ENCODE measurements at places on chromosomes 13 and 19. TPM values are rescaled to one million over a fixed set of nuclear protein-coding genes. Genes with fewer than 3 reads are reported as not detected.
A peak's percentile ranks its signal among the peaks of the same experiment; 100 is the strongest.

GRCh38 chr13:50452028-50452427, 391.5 kb downstream of the DLEU7 start:
- no peak for DNase-seq

- DNase-seq, result no peak
Measured at GRCh38 chr13:106521095-106521799, 14.2 kb downstream of the EFNB2 start.

DNA sequence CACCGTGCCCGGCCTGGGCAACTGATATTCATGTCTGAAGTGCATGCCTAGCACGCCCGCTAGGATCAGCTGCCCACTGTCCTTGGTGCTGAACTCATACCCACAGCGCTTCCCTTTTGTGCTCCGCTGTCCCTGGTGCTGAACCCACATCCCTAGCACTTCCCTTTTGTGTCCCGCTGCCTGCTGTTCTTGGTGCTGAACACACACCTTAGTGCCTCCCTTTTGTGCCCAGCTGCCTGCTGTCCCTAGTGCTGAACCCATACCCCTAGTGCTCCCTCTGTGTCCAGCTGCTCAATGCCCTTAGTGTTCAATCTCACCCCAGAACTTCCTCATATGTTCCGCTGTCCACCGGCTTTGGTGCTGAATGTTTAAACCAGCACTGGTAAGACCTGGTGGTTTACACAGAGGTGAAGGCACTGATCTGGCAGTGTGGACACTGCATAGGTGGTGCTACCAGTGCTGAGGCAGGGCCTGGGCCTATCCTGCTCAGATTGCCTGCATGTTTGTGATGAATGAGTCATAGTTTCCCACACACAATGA, 26.3 kb upstream of the SIGLEC11 start:
- DNase-seq, result peak; percentile 92

DNA sequence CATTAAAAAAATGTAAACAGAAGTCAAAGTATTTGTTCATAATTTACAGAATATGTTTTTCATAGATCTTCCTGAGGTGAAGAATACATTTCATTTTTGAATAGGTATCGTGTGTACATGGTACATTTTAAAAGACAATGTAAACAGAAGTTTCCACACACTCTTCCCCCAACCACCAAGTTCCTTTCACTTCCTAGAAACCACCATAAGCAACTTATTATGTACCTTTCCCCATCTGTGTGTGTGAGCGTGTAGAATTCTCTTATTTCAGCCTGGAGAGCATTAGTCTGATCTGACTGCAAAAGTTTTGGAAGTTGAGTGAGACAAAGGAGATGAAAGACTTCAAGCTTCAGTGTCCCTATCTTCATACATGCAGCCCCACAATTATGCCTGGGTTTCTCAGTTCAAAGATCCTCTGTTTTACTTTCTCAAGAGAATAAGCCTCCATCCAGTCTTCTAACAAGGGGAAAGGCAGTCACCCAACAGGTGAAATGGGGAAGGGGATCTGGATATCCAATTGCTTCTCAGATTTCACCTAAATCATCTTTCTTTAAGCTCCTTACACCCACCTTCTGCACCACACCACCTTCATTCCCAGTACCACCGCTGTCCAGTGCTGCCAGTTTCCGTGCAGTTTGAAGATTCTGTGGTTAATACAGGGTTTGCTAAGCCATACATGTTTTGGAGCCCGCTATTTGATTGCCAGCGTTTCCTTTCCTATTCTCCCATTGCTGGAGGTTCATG, 2.1 kb downstream of the TEX30 start:
- DNase-seq, result no peak

DNA sequence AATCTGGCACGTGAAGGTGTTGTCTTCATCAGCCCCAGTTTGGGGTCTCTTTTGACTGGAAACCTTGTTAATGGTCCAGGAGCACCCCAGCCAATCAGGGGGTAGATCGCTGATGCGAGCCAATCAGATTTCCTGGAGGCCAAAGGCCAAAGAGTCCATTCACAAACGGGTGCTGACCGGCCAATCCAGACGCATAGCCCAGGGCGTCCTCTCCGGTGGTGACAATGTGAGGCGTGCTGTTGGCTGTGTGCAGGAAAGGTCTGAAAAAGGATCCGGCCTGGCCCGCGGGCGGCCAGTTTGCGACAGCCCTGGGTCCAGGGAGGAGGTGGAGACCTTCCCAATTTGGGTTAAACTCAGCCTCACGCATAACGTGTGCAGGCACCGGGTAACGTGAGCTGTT, 3.1 kb downstream of the MAST3 start:
- no peak for DNase-seq

DNA sequence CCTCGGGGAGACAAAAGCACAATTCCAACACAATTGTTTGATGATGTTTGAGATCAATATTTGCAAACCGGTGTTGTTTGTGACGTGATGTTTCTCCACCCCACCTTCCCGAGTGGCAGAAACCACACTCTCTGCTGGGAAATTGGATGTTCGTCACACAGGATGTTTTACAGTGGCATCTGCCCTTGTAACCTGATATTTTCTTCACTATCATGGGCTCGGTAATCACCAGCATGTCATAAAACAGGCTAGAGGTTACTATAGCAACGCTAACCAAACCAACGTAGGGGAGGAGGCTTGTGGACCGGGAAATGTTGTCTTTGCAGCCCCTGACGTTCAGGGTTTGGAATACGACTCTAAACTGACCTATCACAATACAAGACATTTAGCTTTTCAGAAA, 454.5 kb downstream of the IRS2 start:
- DNase-seq, result no peak

DNA sequence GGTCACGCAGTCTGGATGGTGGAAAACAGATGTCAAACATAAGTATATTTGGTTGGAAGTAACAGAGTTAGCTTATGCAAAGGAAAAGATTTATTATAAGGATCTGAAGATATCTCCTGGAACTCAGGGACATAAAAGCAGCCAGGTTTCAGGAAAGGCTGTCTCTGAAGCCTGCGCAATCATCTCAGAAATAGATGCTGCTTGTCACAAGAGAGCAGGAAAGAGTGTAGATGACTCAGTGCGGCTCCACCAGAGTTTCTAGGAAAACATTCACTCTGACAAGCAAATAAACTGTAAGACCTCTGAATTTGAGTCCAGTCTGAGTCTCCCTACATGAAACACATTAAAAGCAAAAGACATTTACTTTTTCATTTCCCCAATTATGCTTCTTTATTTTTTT, 220.4 kb upstream of the HTR2A start:
- DNase-seq, result peak; percentile 27

DNA sequence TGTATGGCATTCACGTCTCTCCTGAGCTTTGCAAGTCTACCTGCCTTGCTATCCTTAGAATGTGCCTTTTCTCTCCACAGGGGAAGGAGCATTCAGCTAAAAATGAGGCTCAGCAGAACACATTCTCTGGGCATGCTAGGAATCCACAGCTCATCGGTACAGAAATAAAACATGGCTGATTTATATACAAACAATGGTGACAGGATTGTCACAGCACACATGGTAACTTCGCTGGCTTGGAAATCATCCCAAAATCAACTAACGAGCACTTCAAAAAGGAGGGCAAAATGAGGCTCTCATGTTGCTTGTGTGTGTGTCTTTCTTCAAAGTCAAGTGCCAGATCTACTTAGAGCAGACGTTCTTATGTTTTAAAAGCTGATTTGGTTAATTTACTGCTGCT, 373.0 kb downstream of the FGF14 start:
- no peak for DNase-seq

- no peak for DNase-seq
Measured at GRCh38 chr13:79211377-79211776, 194.7 kb downstream of the RBM26 start.

GRCh38 chr19:11767633-11768133, 883 bp downstream of the ZNF441 start:
- DNase-seq, result peak; percentile 71

- DNase-seq, result peak; percentile 76
Measured at GRCh38 chr13:43730642-43731041, 56.1 kb downstream of the ENOX1 start.

DNA sequence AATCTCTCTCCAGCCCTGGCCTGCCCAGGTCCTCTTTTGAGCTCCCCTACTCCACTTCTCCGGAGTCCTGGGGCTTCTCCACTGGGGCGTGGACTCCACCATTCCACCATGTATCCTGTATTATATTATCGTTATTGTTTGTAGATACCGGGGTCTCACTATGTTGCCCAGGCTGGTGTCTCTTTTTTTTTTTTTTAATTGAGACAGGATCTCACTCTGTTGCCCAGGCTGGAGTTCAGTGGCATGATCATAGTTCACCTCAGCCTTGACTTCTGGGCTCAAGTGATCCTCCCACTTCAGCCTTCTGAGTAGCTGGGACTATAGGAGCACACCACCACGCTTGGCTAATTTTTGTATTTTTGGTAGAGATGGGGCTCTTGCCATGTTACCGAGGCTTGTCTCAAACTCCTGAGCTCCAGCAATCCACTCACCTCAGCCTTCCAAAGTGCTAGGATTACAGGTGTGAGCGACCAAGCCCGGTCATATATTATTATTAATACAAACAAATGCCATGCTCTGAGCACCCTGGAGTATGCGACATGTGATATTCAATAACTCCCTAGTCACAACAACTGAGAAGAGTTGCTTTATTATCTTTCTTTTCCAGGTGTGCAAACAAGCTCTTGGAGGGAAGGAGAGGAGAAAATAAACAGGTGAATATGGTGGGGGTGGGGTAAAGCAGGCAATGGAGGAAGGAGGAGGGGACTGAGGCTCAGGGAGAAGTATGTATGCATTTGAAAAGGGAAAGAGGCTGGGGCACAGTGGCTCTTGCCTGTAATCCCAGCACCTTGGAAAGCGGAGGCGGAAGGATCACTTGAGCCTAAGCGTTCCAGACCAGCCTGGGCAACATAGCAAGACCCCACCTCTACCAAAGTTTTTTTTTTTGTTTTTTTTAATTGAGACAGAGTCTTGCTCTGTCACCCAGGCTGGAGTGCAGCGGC, 2.8 kb upstream of the CERS4 start:
- no peak for DNase-seq

- DNase-seq, result no peak
Measured at GRCh38 chr19:5086725-5087439, 118.0 kb downstream of the KDM4B start.

GRCh38 chr13:61247149-61247936, 168.3 kb downstream of the PCDH20 start:
- DNase-seq, result no peak

DNA sequence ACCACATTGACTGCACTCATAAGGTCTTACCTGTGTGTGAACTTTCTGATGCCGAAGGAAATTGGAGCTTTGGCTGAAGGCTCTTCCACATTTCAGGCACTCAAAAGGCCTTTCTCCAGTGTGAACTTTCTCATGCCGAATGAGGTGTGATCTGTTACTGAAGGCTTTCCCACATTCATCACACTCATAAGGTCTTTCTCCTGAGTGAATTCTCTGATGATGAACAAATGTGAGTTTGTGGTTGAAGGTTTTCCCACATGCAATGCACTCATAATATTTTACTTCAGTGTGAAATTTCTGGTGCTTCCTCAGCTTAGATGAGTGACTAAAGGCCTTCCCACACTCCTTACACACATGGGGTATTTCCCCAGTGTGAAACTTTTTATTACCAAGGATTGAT, 5.7 kb downstream of the ZNF132 start:
- DNase-seq, result no peak

DNA sequence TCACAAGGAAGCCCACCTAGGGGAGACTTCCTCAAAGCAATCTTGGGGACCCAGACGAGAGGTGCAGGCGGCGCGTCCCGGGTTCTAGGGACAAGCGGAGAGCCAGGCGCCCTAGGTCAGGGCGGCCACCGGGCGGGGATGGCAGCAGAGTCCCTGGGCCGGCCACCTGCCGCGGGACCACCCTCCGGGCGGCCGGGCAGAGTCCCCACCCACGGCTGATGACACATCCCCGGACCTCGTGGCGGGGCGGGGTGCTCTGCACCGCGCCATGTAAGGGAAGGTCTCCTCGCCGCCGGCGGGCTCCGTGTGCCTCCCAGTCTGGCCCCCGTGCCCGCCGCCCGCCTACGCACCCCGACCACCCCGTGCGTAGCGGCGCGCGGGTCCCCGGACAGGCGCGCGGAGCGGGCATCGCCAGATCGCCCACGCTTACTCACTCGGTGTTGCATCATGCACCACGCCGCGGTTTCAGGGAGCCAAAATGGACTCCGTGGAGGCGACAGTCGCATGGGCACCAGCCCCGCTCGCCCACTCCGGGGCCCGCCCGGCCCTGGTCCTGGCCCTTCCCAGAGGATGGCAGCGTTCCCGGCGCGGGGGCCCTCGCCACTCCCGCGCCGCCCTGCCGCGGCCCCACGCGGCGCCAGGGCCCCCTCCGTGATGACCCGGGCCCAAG, 643 bp downstream of the SLC7A1 start:
- peak; percentile 80 for DNase-seq

DNA sequence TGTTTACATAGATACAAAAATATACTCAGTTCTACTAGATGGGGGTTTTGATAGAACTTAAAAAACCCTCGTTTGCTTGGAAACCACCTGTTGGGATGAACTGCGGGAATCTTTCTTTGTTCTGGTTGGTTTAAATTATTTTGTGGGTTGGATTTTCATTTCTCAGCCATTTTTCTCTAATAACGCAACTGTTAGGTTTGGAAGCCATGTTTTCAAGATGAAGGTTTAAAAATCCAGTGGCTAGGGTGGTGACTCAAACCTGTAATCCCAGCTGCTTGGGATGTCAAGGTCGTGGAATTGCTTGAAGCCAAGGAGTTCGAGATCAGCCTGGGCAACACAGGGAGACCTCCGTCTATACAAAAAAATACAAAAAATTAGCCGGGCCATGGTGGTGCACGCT, 1.6 kb downstream of the URI1 start:
- no peak for DNase-seq

GRCh38 chr19:54199401-54199800, 1.3 kb upstream of the RPS9 start:
- DNase-seq, result no peak

GRCh38 chr13:99271249-99271648, 13.1 kb upstream of the GPR18 start:
- DNase-seq, result no peak

DNA sequence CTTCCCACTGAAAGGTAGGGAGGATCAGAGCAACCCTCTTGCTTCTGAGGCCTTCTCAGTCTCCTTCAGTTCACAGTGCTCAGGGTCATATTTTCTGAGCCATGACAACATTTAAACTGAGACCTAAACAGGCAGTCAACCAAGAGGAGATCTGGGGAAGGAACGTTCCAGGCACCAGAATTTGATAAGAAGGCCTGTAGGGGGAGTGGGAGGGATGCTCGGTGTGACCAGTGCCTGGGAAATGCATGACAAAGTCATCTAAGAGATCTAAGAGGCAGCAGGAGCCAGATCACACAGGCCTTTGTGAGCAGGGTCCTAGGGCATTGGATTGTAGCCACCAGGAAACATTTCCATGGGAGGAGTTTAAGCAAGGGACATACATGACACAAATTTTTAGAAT, 71.6 kb downstream of the SHISA2 start:
- DNase-seq, result peak; percentile 11

- DNase-seq, result no peak
Measured at GRCh38 chr13:99346335-99347042, 39.3 kb upstream of the GPR183 start.

DHDH gene
- polyA plus RNA-seq, result 0.68 TPM

LILRB1 gene
- 2.2 TPM for polyA plus RNA-seq

PROSER1 gene
- polyA plus RNA-seq, result 32.7 TPM

PSPC1 gene
- 44.6 TPM for polyA plus RNA-seq

TMPRSS9 gene
- polyA plus RNA-seq, result 0.64 TPM

METTL21C gene
- polyA plus RNA-seq, result 21.5 TPM

ZNF729 gene
- 0.11 TPM for polyA plus RNA-seq

RAB3A gene
- 4.1 TPM for polyA plus RNA-seq

LGALS14 gene
- not detected for polyA plus RNA-seq

PROZ gene
- not detected for polyA plus RNA-seq

SF3A2 gene
- polyA plus RNA-seq, result 63.8 TPM

SULT2B1 gene
- polyA plus RNA-seq, result not detected
